ENCODE measurements at places on chromosomes 3 and 15. TPM values are rescaled to one million over a fixed set of nuclear protein-coding genes. Genes with fewer than 3 reads are reported as not detected.

The RNF123 gene
- total RNA-seq, result 45.5 TPM

The NME9 gene
- not detected for total RNA-seq

The AMOTL2 gene
- 76.9 TPM for total RNA-seq

- peaks cover 23% of the 10 kb centered on the region for H3K4me1 ChIP-seq
- no peak for DNase-seq
- no peak overlapping the region for H3K4me3 ChIP-seq
- H3K27me3 ChIP-seq, result no peaks in the 10 kb centered on the region
- H3K36me3 ChIP-seq, result 0 out of 2 replicates have a peak, but pooled peaks cover 5% of the 10 kb centered on the region
These were observed 536.0 kb upstream of the TBL1XR1 start for GRCh38 chr3:177733233-177733632.

GRCh38 chr15:66069751-66070150 is 183.8 kb downstream of the MEGF11 start:
- H3K27ac ChIP-seq, result no peak overlapping the region
- DNase-seq, result no peak
- H3K4me3 ChIP-seq, result no peak overlapping the region
- H3K36me3 ChIP-seq, result no peaks in the 10 kb centered on the region
- peaks cover 74% of the 10 kb centered on the region for H3K4me1 ChIP-seq

DNA sequence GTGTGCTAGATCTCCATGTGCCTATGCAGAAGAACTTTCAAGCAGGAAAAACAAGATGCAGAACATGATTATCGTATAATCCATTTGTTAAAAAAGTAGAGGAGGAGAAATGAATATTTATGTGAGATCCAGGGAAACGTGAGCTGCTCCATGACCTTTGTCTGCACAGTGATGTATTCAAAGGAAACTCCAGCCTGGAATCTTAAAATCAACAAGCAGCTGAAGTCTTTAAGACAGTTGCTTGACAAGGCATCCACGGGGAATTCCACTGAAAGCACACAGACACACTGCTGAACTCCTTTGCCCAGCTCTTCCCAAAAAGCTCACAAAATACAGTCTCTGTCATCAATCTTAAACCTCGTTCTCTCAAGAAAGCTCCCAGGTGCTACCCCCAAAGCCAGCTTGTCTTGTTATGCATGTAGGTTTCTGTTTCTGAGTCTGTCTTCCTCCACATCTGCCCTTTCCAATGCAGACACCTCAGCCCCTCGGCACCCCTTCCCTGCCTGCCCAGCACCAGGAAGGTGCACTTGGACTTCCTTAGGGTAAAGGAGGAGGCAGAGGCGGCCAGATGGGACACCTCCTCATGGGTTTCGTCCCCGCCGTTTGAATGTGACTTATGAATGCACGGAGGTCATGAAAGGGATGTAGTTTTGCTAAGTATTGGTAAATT is 28.7 kb downstream of the LRRK1 start:
- no peaks in the 10 kb centered on the region for H3K27me3 ChIP-seq
- H3K27ac ChIP-seq, result peak overlapping the region; percentile 55
- H3K4me1 ChIP-seq, result peaks cover 14% of the 10 kb centered on the region
- H3K36me3 ChIP-seq, result no peaks in the 10 kb centered on the region
- peak; percentile 36 for DNase-seq

DNA sequence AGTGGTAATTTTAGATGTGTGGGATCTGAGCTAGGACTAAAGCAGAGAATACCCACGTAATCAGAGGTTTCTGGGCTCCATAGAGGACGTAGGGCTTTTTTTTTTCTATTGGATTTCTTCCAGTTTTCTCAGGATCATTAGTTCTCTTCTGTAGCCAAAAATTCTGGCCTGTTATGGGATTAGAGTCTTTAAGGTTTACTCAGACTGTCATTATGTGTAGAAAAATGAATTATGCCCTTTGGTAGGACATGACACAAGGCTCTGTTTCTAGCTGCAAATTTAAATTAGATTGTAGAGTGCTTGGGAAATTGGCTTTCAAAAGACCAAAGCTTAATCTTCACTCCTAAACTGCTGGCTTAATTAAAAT is 1.9 kb downstream of the SETD5 start:
- no peak for DNase-seq
- peak overlapping the region; percentile 100 for H3K4me3 ChIP-seq
- H3K27ac ChIP-seq, result peak overlapping the region; percentile 73

DNA sequence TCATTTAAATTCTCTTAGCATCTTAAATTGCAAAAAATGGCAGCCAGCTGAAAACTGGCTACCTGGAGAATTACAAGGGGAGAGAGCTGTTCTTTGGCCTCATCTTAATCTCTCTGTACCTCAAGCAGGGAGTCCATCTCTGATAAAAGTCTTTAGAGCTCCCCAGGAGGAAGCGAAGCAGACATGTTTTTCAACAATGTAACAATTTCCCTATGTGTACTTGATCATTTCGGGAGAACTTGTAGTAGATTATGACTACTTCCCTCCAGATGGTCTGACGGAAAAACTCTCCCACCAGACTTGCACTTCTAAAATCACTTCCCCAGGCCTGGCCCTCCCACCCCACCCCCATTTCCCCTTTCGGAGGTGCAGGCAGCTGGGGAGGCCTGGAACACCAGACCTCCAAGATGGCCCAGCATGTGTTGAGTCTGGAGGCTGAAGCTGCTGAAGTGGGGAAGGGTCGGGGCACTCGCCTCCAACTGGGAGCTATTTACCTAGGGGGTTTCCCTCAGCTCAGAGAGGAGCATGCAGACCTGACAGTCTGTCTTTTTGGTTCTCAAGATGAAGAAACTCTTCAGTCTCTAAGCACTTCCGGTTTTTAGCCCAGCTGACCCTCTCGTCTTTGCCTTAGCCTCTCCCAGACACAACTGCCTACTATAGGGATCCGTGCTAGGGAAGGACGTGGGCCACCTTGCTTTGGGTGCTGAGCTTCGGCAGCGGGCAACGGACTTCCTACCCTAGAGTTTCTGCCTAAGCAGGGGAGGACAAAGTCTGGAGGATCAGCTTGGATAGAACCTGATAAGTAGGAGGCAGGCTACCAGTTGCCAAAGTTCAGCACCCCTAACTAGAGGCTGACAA is 164.0 kb upstream of the TBL1XR1 start:
- 0 out of 2 replicates have a peak overlapping the region, but pooled peaks have one; percentile 98 for H3K27ac ChIP-seq
- H3K36me3 ChIP-seq, result no peaks in the 10 kb centered on the region
- H3K27me3 ChIP-seq, result peaks cover 13% of the 10 kb centered on the region
- peaks cover 50% of the 10 kb centered on the region for H3K4me1 ChIP-seq
- H3K4me3 ChIP-seq, result no peak overlapping the region

Measured in WTC11 (cell line).